Activated B cell treated with CpG ODN at 0.5 μM for 24 hours (primary cell): ENCODE measurements at places on chromosomes 3 and 15.
A peak's percentile ranks its signal among the peaks of the same experiment; 100 is the strongest.

- no peak for DNase-seq
These were observed 1.5 kb downstream of the IQCH start for GRCh38 chr15:67256051-67256450.

GRCh38 chr3:70606018-70606417, 293.6 kb upstream of the MDFIC2 start:
- no peak for DNase-seq

DNA sequence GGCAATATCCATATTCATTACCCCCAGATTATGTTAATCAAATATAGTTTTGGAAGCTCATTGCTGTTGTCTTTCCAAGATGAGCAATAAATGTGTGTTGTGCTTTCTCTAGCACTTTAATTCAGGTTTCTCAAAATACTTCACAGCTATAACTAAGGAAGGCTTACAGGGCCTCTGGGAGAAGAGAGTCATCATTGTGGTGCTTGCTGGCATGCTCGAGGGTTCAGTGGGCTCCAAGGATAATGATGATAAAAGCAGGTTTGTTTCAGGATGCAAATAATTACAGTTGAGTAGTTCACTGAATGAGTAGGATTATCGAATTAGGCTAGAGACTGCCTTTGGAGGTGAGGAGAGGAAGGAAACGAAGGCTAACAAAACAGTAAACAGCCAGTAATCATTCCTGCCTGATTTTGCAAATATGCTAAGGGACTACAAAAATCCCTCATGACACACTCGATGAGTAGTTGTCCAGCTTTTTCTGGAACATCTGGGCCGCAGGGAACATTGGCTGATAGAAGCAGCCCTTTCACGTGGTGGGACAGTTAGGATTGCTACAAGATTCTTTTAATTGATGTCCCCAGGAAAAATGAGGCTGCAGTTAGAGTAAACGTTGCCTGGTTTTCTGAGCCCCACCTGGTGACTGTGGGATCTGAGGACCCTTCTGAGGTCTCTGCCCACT, 54.1 kb downstream of the SLC7A14 start:
- no peak for DNase-seq

DNA sequence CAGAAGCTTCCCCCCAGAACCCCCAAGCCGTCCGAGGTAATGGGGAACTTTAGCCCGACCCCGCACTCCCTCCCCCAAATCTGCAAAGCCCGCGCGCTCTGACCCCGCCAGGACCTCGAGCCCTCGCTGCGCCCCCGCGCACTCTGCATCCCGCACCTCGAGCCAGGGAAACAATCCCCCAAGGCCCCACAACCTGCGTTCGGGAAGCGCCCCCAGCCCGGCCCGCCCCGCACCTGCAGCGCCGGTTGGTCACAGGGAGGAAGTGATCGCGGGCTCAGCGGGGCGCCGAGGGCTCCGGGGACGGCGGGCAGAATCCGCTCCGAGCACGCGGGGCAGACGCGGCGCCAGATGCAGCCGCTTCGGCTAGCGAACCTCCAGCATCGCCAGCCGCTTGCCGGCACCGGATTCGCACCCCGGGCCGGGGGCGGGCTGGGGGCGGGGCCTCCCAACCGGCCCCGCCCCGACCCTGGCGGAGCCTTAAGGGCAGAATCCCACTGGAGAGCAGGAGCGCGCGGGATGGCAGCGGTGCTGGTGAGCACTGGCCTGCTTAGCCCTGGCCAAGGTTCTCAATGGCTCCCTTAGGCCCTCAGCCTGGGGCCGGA, at the start of gene CAMKV:
Gene CAMKV (minus strand): TSS at position 382 of the 602 bp plus-strand sequence. CDS start 7,518 bp downstream, outside the sequence.
- DNase-seq = peak; percentile 22

DNA sequence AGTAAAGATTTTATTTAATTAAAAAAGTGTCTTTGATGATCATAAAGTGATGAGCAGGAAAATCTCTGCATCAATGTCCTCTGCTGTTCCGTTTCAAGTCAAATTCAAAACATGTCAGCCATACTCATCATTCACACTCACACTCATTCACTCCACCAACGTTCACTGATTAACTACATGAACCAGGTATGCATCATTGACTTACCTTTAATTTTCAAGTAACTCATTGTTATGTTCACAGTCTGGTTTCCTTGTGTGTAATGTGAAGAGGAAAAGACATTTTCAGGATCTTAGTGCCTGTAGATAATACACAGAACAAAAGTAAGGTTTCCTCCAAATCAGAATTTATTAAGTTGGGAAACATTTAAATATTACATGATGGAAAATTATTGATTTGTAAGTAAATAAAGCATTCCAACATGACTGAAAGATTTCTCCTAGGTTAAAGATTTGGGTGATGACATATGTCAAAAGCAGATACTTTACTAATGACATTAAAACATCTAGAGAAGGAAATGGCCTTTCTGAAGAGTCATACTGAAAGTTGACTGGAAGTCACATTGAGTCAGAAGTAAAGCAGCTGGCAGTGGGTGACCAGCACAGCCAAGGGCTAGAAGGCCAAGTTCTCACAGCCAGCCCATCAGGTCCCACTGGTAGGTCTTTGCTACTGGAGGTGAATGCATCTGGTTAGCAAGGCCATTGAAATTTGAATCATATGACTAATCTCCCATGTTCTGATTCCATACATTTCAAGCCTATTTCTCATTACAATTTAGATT, 251.9 kb downstream of the CDIN1 start:
- no peak for DNase-seq
